GM23338 (cell line): ENCODE measurements at places on chromosomes 13 and 19.

DNA sequence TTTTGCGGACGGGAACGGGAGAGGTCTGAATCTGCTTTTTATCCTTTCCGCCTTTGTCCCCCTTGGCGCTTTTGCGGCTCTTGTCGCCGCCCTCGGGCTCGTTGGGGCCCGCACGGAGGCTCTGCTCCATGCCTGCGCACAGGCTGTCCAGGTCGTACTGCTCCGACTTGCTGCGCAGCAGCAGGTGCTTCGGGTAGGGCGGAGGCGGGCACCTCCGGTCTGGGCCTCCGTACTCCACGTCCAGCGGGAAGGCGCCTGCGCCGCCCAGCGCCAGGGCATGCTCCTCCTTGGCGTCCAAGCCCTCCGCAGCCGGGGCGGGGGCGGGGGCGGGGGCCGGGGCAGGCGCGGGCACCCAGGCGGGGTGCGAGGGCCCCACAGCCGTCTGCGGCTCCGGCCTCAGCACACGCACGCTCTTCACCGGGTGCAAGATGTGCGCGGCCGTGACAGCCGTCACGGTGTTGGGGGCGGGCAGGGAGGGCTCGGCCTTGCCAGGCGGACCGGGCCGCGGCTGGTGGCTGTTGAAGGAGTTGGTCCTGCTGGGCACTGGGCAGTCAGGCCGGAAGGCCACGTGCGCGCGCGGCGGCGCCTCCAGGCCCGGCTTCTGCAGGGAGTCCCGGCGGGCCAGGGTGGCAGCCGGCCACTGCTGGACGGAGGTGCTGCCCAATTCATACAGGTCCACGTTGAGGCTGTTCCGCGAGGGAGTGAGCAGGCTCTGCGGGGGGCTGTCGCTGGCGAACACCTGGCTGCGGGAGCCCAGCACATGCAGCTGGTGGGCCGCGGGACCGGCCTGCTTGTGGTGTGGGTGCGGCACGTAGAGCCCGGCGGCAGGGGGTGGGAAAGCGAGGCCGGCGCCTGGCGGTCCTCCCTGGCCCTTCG, 73.1 kb downstream of the LATS2 start:
- no peak for DNase-seq

- DNase-seq: no peak
Observed at GRCh38 chr13:113124211-113124970, 1.8 kb downstream of the F10 start.

DNA sequence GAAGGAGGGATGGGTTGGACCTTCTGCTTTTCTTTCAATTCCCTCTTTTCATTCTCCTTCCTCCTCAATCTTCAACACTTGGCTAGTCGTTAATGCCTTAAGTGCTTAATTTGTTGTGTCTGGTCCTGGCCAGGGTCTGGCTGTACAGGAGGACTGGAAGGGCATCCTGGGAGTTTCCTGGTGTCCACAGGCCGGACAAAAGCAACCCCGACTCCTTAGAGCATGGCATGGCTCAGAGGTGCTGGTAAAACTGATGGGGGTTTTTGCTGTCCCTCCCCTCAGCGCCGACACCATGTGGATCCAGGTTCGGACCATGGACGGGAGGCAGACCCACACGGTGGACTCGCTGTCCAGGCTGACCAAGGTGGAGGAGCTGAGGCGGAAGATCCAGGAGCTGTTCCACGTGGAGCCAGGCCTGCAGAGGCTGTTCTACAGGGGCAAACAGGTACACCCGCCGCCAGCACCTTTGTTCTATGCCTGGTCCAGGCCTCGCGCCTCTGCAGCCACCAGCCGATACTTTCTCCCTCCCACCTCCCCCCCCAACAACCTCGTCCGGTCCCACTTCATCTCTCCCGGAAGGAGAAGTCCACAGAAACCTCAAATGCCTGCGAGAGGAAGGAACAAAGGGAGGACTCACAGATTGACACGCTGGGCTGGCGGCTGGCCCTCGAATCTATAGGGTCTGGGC, 1.4 kb downstream of the UHRF1 start:
- no peak for DNase-seq

GRCh38 chr13:49859560-49859959, 67.1 kb upstream of the KPNA3 start:
- no peak for DNase-seq

DNA sequence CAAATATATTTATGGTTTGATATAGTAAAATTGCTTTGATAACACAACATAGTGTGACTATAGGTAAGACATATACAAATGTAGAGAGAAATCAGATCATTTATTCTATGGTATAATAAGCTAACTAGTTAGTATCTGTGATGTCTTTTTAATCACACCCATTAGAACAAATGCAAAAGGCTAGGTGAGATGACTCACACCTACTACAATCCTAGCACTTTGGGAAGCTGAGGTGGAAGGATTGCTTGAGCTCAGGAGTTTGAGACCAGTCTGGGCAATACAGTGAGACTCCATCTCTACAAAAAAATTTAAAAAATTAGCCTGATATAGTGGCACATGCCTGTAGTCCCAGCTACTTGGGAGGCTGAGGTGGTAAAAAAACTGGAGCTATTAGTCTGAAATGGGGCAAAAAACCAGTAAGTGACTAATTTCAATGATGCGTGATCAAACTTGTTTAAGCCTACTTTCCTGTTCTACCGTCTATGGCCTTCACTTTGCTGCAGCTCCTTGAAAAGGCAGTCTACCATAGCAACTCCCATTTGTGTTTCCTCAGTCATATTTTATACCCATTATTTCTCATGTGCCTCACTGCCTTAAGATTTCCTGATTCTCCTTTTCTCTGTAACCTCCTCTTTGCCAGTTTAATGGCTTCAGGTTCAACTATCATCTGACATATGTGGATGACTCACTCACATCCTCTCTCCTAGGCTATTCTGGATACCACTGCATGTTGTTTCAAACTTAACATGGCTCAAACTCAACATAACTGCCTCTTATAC, 12.5 kb downstream of the ALG5 start:
- no peak for DNase-seq

GRCh38 chr13:108249150-108249549, 20.4 kb upstream of the TNFSF13B start:
- DNase-seq: no peak

DNA sequence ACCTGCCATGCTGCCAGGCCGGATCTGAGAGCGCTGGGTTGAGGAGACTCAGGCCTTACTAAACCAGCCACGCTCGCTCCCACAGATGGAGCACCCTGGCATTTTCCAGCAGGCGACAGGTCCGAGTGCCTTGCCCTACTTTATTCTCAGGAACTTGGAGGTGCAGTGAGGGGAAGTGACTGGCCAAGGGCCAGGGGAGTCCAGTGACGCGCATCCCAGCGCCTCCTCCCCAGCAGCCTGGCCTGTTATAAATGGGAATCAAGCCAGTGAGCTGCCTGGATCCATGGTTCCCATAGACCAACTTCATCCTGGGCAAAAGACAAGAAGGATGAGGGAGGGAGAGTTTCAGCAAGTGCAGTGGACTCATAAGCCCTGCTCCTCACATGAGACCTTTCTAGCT, 35.5 kb downstream of the TMED1 start:
- DNase-seq: no peak

DNA sequence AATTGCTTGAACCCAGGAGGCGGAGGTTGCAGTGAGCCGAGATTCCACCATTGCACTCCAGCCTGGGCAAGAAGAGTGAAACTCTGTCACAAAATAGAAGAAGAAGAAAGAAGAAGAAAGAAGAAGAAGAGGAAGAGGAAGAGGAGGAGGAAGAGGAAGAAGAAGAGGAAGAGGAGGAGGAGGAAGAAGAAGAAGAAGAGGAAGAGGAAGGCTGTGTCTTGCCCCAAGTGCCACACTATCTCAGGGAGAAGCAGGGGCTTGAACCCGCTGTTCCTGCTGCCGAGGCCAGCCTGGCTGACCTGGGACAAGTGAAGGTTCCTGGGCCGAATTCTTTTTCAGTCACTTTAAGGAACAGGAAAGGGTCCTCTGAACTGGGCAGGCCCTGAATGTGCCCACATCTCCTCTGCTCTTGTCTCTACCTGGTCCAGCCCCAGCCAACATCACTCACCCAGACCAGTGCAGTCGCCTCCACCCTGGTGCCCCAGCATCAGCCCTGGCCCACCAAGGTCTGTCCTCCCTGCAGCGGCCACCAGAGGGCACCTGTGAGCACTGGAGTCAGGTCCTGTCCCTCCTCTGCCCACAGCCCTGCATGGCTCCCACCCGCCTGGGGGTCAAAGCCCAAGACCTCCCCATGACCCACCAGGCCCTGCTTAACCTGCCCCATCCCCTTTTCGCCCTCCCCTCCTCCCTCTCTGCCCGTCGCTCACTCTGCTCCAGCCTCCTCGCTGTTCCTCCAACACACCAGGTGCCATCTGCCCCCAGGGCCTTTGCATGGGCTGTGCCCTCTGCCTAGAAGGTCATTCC, 20.0 kb downstream of the TICAM1 start:
- peak; percentile 75 for DNase-seq

GRCh38 chr19:23916991-23917390, 2.3 kb downstream of the ZNF726 start:
- no peak for DNase-seq

- no peak for DNase-seq
Observed at GRCh38 chr13:31675440-31675953, 63.8 kb upstream of the RXFP2 start.

DNA sequence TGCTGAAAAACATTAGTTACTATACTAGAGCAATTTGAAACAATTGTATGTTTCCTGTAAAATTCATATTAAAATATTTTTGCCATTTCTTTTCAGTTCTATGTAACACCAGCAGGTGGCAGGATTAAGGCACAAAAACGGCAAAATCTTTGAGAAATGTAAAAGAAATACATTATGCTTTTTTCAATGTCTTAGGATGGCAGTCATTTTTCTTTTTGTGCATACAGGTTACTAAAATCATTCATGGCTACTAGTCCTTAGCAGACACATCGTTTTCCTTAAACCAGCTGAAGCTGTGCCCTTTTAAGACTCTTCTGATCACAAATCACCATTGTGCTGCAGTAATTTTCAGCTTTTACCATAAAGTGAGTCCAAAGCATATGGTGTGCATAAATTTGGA, 800.7 kb upstream of the SLITRK5 start:
- DNase-seq: peak; percentile 32

- DNase-seq: no peak
Observed at GRCh38 chr13:56864451-56864850, 276.3 kb upstream of the PRR20A start.

DNA sequence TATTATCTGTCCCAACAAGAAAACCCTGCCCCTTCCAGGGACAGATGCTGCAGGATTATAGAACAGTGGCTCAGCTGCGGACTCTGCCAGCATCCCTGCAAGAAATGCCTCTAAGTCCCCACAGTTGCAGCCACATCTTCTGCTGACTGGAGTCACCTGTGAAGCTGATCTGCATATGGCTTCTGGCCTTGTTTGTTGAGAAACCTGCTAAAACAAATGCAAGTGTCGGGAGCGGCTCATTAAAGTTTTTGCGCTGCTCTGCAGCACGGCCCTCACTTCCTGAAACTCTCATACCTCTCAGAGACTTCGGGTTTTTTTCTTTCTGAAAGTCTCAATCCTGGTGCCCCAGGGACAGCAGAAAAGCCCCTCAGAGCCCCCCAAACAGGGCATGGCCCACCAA, 725.0 kb downstream of the UQCRFS1 start:
- peak; percentile 26 for DNase-seq

DNA sequence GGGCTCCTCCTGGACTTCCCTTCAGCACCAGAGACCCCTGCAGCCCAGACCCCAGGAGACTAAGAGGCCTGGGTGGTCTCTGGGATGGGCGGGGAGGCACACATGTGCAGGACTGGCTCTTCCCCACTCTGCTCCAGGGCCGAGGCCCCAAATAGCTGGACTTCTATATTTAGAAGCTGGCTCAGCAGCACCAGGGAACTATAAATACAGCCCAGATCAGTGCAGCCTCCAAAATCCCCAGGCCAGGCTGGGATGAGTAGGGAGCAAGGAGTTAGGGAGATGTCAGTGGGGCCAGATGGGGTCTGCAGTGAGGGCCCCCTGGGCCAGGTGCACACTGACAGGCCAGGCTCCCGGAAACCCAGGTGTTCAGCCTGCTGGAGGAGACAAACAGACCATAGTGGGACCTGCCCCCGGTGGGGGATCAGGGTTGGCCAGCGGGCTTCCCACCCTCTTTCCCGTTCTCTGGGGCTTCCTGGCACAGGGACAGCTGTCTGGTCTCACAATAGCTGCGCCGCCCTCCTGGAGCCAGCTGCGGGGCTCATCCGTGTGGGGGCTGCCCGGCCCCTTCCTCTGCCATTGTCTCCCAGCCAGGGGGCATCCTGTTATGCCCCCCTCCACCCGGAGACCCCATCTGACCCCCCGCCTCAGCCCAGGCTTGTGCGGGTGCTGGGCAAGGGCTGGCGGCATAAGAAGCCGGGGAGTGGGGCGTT, 5.5 kb upstream of the ADGRE5 start:
- DNase-seq: peak; percentile 38

DNA sequence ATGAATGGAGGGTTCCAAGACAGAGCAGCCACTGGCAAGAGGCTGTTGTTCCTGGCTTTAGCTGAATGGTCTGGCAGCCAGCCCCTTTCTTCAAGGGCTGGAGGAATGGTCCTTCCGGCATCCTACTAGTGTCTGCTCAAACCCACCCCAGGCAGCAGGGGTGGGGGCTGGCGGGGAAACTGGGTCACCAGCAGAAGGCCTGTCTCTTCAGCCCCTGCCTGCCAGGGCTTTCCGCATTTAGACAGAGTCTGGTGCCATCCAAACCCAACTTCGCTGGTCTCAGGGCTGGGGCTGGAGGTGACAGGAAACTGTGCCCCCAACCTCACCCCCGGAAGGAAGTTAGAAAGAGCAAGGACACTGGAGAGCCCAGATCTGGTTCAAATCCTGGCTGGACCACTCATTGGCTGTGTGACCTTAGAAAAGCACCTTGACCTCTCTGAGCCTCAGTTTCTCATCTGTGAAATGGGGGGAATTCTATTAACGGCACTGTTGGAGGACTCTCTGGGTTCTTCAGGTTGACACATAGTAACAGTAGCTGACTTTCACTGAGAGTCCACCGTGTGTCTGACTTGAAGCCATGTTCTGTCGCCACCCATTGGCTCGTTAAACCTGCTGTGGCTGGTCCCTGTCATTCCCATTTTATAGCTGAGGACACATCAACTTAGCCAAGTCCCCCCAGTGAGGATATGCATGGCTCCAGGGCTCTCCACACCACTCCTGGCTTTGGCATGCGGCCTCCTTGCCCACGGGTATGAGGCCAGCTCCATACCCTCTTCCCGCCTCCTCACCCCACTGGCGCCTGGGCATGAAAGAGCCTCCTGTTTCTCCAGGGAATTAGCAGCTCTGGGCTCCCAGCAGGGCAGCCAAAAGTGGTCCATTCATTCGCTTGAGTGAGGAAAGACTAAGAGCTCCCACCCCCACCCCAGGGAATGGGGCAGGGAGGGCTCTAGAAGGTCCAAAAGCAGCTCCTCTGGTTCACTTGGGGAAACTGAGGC, 2.5 kb upstream of the NR2C2AP start:
- DNase-seq: no peak

GRCh38 chr13:42497798-42498197, 76.2 kb upstream of the TNFSF11 start:
- DNase-seq: no peak

DNA sequence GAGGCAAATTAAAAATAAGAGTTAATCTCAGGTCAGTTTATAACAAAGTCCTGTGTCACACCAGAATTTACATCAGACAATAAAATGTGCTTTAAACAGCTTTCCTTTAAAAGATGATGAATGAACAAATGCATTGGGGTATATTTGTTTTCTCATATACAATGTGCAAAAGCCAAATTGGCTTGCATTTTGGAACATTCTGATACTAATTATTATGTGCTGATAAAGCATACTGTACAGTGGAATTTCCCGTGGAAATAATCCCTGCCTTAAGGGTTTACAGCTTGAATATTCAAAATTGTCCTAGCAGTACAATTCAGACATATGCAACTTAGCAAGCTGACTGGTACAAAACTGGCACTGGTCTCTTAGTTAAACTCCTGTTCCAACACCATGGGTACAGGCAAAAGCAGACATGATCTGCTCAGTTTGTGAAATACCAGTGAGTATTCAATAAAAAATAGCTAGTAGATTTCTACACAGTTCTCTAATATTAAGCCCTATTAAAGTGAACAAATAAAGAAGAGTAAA, 373.4 kb downstream of the SLITRK1 start:
- DNase-seq: no peak
